ENCODE measurements at places on chromosomes 5 and 9.
A peak's percentile ranks its signal among the peaks of the same experiment; 100 is the strongest.

DNA sequence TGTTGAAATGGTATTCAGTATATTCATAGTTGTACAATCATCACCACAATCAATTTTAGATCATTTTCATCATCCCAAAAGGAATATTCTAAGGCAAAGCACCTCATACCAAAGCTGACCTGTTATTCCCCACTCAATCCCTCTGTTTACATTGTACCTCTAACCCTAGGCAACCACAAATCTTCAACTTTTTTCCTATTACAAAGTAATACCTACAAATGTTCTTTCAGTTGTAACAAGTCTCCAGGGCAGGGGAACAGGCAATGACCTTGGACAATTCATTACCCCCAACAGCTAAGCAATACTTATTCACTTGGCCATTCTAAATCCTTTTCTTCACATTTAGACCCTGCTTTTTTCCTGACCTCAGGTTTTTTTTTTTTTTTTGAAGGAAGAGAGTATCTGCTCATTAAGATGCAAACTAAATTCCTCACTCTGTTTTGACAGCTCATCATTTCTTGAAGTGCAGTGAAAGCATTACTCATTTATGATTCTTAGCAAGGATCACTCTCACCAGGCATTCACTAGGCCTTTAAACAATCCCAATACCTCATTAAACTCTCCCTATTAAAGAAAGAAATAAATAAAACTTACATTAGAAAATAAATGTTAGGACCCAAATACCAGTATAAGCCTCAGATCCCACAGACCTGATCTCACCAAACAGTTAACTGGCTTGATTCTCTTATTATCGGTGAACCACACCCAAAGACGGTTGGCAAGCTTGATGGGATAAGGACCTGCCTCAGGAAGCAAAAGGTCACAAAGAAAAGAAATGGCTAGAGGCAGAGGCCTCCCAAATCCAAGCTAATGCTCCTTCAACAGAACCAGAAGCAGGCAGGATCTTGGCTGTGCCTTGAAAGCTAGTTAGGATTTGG lies 15.3 kb downstream of the MTMR12 start:
- DNase-seq = no peak

GRCh38 chr5:39569857-39570256 lies 145.1 kb upstream of the DAB2 start:
- no peak for DNase-seq

GRCh38 chr9:114938687-114939575 lies 8.5 kb upstream of the TNFSF8 start:
- peak; percentile 37 for DNase-seq

- DNase-seq = no peak
These were observed 691.7 kb upstream of the SEMA6A start for GRCh38 chr5:117266280-117266679.

DNA sequence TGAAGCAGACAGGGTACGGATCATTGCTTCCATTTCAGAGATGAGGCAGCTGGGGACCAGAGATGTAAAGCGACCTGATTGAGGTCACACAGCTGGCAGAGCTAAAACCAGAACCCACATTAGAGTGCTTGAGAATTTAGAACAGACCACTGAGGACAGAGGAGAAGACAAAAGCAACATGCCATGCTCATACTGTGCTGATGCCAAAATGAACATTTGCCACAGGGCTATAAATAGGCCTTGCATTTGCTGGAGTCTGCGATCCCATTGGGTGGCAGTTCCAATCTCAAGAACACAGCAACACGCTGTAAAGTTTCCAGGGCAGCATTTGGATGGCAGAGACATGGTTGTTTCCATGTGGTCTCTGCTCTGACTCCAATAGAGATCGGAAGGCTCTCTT lies 222.4 kb upstream of the TBC1D2 start:
- DNase-seq = no peak

GRCh38 chr9:97507428-97507984 lies 6.0 kb downstream of the TMOD1 start:
- no peak for DNase-seq

GRCh38 chr5:171201310-171201709 lies 107.7 kb upstream of the TLX3 start:
- DNase-seq = no peak

DNA sequence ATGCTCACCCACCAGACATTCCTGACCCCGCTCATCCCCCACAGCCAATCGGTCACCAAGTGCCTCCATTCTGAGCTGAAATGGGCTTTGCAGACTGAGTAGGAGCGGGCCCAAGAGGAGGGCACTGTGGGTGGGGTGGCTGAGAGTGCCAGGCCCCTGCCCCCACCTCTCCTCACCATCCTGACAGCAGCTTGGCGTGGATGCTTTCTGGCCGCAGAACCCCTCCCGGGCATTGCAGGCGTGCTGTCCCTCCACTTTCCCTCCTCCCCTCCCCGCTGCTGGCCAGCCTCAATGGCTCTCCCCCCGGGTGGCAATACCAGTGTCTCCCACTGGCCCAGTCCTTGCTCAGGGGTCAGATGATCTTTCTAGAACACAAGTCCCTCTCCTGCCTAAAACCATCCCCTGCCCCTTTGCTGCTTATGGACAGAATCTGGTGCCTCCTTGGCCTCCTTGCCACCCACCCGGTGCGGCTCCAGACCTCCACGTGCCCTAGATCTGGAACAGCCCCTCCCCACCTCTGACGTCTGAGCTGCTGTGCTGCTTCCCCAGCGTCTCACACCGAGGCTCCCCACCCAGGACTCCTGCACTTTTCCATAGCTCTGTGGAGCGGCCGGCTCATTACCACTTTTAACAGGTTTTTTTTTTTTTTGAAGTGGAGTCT lies 6.1 kb downstream of the FLT4 start:
- no peak for DNase-seq

DNA sequence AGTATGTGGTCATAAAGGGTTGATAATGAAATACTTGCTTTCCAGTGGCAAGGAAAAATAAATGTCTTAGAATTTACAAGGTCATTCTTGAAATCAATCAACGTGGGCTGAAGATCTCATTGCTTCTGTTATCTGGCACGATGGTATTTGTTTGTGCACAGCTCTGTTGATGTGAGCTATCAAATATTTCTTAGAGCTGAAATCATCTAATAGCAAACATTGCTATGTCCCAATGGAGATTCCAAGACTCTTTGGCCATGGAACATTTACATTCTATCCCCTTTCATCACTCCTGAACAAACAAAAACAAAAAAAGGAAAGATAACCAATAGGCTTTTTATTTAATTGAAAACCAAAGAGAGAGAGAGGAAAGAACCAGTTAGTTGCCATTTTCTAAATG lies 111.5 kb upstream of the CCDC152 start:
- no peak for DNase-seq

- peak; percentile 4 for DNase-seq
These were observed 80.8 kb downstream of the RORB start for GRCh38 chr9:74577956-74578355.

DNA sequence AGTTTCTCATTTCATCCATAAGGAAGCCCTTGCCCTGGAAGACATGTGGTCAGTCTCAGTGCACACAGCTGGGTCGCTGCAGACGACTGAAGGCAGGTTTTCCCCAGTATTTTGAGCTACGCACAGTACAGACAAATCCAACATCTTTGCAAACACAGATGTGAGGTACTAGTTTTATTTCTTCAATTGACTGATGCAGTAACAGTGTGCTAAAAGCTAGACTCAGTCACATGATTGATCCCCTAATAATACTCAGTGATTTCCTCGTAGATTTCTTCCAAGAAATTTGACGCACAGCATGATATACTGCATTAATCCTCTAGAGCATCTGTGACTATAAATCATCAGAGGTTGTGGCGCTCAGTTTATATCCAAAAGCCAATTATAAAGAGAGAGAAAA lies 346.1 kb downstream of the DIRAS2 start:
- DNase-seq = no peak

DNA sequence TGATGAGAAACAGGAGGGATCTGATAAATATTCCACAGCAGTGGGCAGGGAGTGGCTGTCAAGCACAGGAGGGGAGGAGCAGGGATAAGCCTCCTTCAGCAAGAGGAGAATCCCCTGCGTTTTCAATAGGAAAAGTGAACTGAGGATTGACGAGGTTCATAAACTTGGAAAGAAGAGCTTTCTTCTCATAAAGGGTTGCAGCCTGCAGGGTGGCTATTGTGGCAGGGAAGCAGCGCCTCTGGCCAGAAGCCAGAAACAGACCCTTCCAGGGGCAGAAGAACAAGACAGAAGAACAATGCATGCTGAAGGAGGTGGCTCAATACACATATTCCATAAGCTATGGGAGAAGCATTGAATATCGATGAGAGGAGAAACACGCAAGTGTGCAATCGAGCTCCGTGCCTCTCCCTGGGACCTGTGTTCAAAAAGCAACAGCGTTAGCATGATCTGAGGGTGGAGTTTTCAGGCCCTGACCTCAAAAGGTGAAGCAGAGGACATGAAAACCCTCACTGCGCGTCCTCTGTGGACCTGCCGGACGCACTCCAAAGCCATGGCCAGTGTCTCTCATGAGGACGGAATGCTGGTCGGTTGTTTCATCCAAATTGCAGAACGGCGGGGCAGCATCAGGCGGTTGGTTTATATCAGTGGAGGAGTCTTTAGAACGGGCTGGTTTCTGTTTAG lies 67.6 kb downstream of the ANKRD33B start:
- no peak for DNase-seq

- no peak for DNase-seq
These were observed 18.4 kb upstream of the DENND1A start for GRCh38 chr9:123948286-123948685.

DNA sequence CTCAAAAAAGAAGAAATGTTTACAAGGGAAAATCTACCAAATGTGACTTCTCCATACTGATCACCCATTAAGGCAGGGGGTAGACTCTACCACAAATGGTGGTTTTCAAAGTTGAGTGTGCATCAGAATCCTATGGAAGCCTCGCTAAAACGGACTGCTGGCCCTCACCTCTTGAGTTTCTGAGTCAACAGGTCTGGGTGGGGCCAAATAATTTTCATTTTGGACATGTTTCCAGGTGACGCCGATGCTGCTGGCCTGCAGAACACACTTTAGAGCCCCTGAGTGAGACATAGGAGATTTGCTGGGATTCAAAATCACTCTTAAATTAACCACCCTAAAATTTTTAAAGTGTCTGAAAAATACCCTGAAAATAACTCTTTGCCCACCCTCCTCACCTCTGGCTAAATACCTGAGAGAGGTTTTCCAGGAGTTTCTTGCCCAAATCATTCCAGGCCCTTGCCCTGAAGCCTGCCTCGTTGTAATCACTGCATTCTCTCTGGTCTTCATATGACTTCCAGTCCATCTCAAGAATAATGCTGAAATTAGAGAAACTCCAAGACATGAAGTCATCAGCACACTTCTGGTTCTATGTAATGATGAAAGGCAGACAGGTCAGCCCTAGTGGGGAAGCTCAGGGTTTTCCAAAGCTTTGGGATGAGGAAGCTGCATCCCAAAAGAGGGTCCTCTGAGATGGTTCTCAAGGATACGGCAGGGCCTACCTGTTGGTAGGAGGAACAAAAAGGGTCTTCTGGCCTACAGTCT lies 18.2 kb downstream of the C9orf152 start:
- DNase-seq = no peak

- no peak for DNase-seq
These were observed 399.9 kb downstream of the ZSWIM6 start for GRCh38 chr5:61731946-61732314.

- DNase-seq = no peak
These were observed 509 bp downstream of the LVRN start for GRCh38 chr5:115962565-115963402.

DNA sequence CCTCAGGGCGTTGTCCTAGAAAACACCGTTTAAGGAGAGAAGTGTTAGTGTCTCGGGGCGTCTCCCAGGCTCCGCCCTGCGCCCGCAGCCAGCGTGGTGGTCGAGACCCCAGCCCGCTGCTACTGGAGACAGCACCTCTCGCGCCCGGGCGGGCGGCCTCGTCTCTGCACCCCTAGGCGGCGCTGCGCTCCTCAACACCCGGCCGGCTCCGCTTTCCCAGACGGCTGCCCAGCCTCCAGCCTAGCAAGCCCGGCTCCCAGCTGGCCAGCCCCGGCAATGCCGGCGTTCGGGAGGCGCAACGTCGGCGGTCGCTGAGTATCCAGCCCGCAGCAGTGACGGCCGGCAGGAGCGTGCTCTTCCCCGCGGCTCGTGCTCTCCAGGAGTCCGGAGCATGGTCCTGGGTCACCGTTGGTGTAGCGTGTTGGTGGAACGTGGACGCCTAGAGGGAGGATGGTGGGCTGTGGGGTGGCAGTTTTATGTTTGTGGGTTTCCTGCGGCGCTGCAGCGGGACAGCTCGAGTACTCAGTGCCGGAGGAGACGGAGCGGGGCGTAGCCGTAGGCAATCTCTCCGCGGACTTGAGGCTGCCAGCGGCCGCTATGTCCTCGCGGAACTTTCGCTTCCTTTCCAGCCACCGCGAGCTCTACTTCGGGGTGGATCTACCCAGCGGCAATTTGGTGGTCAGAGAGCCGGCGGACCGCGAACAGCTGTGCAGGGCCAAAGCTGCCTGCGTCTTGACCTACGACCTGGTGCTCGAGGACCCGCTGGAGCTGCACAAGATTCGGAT lies 536 bp downstream of the PCDHAC1 start:
- DNase-seq = no peak

GRCh38 chr5:95864944-95865504 lies 42.5 kb upstream of the GLRX start:
- no peak for DNase-seq

- peak; percentile 60 for DNase-seq
These were observed 404.7 kb upstream of the TRPC7 start for GRCh38 chr5:136769900-136770684.

GRCh38 chr5:84272771-84273516 lies 111.7 kb downstream of the EDIL3 start:
- DNase-seq = no peak

DNA sequence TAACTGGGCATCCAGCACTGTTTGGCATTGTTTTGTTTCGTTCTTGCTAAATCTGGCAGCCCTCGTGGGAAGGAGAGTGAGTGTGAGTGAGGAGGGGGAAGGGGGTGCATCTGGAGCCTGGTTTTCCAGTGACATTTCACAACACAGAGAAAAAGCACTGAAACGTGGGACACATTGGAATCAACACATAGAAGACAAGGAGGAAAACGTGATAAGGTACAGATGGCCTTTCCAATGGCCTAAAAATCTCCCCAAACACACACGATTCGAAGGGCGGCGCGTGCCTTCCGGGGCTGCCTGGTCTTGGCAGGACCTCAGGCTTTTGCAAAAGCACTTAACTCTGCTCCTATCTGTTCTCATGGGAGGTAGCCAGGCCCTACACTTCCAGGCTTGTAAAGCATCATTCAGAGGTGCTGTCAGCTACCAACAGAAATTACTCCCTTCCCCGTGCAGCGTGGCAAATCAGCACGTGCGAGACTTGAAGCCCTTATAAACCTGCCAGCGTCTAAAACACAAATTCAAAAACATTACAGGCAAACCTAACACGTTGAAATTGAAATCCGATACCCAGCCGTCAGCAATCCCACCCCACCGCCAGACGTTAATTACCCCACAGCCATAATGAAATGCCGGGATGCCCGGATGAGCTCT lies 129.4 kb downstream of the OLFM1 start:
- no peak for DNase-seq
